ENCODE measurements at places on chromosomes 7 and 10.

- DNase-seq = no peak
Measured at GRCh38 chr7:55474944-55475854, 97.1 kb downstream of the VOPP1 start.

GRCh38 chr10:69103784-69104183, 15.9 kb downstream of the SRGN start:
- DNase-seq = no peak

DNA sequence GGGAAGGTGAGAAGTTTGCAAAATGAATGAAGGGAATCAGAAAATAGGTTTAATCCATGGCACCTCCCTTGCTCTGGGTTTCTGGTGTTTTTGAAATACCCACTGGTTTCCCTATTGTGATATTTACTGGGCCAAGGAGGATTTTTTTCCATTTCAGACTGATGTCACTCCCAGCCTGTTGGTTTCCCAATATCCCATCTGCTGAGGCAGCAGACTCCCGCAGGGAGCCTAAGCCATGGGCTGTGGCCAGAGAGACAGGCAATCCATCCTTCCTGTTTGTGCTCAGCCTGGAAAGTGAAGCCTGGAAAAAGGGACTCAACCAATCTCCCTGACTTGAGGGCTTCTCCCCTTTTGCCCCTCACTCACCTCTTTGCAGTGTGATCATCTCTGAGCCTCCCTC, 22.8 kb downstream of the FAM107B start:
- DNase-seq = no peak

DNA sequence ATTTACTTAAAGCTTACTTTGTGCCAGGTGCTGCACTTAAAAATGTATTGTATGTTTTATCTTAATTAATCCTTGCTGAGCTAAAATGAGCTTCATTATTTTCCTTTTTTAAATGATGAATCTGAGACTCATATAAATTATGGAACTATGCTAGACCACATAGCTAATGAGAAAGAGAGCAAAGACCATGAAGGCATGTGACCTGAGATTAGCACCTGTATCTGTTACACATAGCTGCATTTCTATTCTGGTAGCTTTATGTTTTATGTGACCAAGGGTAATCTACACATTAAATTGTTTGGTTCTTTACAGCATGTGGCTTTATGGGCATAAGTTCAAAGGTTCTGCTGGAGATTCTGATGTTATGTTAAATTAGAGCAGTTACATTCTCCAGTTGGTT, 839.1 kb upstream of the SORCS1 start:
- DNase-seq = no peak

DNA sequence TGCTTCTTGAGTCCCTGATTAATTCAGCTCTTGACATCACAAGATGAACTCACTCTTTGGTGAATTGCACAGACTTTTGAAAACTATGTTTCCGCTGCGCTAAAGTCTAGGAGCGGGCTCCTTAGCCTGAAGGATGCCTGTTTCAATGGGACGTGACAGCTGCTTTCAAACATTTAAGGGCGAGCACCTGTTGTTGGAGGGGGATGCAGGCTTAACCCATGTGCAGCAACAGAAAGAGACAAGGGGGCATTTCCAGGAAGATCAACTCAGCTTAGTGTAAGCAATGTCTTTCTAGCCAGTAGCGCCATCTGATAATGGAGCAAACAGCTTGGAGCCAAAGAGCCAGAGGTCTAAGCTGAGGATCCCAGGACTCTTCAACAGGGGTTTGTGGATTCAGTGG, 8.4 kb upstream of the PFKFB3 start:
- no peak for DNase-seq

- peak; percentile 77 for DNase-seq
Measured at GRCh38 chr7:151550656-151551286, 31.1 kb upstream of the RHEB start.

GRCh38 chr10:88163572-88163971, 300.1 kb downstream of the PTEN start:
- DNase-seq = no peak

- DNase-seq = peak; percentile 97
Measured at GRCh38 chr10:69045441-69046300, 42.2 kb upstream of the SRGN start.

DNA sequence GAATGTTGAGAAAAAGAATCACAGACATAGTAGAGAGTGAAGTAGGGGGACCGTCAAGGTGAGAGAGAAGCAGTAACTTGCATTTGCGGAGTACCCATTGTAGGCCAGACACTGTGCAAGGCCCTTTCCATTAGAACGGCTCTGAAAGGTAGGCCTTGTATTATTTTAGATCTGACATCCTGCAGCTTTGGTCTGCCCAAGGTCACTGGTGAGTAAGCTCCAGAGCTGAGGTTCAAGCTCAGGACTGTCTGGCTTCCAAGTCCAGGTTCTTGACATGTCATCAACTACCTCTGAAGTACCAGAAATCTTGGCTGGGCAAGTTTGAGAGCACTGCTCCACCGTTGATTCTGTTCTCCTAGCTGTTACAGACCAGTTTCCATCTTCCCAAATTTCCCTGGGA, 13.2 kb upstream of the EVX1 start:
- DNase-seq = no peak

DNA sequence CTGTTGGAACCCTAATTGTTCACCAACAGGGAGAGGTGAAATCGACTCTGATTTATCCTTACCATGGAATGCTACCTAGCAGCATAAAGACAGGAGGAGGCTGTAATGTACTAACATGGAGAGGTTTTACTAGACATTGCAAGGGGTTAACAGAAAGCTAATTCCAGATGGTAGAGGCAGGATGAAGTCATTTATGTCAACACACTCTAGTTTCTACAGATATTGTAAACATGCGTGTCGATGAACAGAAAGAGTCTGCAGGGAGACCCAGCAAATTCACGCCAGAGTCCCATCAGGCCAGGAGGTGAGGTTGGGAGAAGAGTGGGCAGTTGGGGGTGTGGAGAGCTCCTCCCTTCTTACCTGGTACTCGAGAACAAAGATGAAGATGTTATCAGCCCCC, 7.0 kb downstream of the NPC1L1 start:
- no peak for DNase-seq

GRCh38 chr7:30642789-30643188, 39.5 kb downstream of the CRHR2 start:
- DNase-seq = no peak

DNA sequence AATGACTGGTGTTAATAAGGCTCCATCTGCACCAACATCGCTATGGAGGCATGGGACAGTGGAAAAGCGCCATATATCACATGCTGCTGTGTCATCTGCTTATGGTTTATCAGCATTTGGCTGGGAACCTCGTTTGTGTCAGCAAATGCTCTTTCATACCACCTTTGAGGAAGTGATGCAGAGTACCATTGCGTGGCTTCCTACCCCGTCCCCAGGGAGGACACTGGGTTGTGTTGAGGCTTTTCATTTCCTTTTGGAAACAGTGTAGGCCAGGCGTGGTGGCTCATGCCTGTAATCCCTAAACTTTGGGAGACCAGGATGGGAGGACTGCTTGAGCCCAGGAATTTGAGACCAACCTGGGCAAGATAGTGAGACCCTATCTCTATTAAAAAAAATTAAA, 6.8 kb downstream of the TACR2 start:
- no peak for DNase-seq

GRCh38 chr10:76302481-76302880, 871.1 kb downstream of the LRMDA start:
- no peak for DNase-seq

- peak; percentile 45 for DNase-seq
Measured at GRCh38 chr10:28130267-28130666, 131.4 kb upstream of the ODAD2 start.

DNA sequence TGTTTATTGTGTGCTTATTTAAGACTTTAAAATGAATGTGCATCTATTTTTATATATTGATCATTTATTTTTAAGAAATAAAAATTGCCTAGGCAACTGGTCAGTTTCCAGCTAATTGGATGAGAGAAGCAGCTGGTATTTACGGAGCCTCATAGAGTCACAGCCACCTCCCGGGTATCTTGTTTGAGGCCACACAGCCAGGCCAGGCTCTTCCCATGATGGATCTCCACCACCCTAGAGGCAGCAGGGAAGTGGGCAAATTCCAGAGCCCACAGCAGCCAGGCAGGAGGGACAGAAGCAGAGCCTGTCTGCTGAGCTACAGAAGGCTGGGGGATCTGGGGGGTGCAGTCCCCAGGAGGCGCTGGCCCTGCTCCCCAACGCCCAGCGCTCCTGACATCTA, 61.6 kb downstream of the CLEC2L start:
- DNase-seq = no peak

DNA sequence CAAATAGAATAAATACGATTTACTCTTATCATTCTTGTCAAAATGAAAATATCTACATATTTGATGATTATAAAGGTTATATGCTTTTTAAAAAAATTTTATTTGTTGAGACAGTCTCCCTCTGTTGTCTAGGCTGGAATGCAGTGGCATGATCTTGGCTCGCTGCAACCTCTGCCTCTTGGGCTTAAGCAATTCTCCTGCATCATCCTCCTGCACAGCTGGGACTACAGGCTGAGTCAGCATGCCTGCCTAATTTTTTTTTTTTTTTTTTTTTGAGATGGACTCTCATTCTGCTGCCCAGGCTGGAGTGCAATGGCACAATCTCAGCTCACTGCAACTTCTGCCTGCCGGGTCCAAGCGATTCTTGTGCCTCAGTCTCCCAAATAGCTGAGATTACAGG, 48.9 kb downstream of the PUS7 start:
- DNase-seq = peak; percentile 62

DNA sequence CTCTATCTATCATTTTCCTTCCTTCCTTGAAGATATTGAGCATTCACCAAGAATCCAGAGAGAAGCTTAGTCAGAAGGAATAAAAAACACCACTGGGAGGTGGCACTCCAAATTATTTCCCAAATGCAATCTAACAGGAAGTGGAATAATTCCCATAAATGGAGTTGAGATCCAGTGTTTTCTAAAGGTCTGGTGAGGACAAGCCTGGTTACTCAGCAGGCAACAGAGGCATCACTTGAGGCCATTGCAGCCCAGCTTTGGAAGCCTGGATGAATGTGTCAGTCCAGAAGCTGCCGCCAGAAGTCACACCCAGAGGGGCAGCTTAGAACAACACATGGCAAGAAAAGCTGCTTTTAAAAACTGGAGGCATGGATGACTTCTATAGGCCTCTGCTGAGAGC, 288.9 kb upstream of the KLF6 start:
- DNase-seq = peak; percentile 53

GRCh38 chr10:21496343-21497176, 28.9 kb downstream of the SKIDA1 start:
- DNase-seq = peak; percentile 46

DNA sequence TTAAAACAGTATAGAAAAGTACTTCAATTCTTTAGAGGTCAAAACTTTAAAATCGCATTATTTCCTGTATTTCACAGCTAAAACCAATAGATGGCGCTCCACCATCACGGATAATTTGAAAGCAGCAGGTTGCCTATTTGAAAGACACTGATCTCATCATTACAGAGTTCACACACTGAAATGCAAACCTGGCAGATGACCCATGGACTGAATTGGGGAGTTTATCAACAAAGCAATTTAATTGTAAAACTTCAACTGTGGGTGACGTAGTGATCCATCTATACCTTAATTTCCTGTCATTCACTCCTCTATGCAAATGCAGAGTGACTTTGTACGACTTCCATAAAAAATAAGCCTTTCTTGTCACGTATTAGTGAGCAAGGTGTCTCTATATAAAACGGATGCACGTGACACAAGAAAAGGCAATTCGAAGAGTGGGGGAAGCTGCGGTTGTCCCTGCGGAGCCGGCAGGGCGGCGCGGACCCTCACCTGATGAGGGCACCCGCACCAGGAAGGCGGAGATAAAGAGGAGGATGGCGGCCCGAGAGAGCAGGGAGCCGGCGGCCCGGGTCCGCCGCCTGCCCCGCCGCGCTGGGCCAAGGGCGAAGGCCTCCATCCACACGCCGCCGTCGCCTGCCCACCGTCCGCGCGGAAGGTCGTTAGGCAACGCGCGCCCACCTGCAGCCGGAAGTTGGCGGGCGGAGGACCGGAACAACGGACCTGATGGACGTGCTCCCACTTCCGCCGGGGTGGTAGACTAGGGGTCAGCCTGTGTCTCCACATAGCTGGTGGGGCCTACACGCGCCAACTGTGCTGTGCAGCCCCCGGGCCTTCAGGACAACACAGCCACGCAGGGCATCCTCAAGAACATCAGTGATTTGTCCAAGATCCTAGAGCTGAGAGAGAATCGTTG, at the start of gene ZPBP:
TSS of gene ZPBP (minus strand) at position 668 of the 913 bp plus-strand sequence. CDS start at position 616, 52 bp downstream.
- peak; percentile 25 for DNase-seq

DNA sequence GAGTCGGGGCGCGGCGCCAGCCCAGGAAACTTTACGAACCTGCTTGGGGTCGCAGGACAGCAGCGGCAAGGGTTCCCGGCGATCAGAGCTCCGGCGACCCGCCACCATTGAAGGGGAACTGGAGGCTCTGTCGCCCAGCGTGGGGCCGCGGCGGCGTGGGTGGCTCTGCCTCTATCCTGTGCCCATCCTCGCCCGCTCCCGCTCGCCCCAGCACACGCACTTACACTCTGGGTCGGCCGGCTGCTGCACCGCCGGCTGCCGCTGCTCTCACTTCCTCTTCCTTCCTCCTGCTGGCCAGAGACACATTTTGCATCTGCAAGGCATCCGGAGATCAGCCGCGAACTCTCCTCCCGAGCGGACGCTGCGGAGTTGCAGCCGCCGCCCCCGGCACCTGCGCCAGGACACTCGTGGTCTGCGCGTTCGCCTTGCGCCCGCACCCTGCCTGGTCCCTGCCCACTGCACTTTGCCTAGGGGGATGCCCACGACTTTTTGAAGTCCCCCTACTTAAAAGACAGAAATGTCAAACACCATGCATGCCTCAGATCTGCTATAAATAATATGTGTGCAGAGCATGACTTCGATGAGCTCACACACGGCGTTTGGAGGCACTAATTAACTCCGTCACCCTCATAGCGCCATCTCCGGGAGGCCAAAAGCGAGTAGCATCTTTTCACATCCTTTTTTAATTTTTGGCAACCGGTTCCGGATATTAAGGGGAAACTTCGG, at the start of gene ELMO1:
TSS of gene ELMO1 (minus strand) at position 229 of the 726 bp plus-strand sequence. CDS start 106,174 bp downstream, outside the sequence.
- peak; percentile 57 for DNase-seq

DNA sequence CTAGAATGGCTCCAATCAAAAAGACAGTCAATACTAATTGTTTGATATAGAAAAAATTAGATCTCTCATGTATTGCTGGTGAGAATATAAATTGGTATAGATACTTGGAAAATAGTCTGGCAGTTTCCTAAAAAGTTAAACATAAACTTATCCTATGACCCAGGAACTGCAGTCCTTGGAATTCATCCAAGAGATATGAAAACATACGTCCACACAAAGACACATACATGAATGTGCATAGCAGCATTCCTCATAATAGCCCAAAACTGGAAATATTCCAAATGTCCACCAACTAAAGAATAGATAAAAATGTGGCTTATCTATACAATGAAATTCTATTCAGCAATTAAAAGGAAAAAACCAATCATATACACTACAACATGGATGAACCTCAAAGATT, 128.4 kb downstream of the ZFAND4 start:
- no peak for DNase-seq

GRCh38 chr7:140877249-140877524, 47.5 kb downstream of the BRAF start:
- DNase-seq = no peak

GRCh38 chr10:61871487-61871886, 30.0 kb upstream of the ARID5B start:
- no peak for DNase-seq

GRCh38 chr10:112524641-112525040, 77.6 kb downstream of the VTI1A start:
- DNase-seq = no peak
